ENCODE measurements at places on chromosomes 1 and 21.

DNA sequence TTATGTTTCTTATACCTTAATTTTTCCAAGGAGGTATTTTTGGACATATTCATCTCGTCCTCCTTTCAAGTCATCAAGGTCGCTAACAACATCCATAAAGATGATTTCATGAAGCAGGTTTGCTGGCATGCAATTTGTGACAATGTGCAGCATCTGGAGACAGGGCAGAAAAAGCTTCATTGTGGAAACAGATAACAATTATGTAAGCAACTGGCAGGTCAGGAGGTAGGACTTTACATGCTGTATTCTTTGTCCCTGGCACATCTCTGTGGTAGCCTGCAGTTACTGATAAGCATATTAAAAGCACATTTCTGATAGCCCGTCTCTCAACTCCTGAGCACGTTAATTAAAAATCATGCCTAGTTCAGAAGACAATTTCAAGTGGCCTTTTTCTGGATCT is 156.8 kb downstream of the LEPR start:
- no peak for DNase-seq

GRCh38 chr1:150320667-150320978 is 710 bp upstream of the PRPF3 start:
- DNase-seq = no peak

GRCh38 chr1:153556348-153556747 is 7.3 kb upstream of the S100A3 start:
- no peak for DNase-seq

DNA sequence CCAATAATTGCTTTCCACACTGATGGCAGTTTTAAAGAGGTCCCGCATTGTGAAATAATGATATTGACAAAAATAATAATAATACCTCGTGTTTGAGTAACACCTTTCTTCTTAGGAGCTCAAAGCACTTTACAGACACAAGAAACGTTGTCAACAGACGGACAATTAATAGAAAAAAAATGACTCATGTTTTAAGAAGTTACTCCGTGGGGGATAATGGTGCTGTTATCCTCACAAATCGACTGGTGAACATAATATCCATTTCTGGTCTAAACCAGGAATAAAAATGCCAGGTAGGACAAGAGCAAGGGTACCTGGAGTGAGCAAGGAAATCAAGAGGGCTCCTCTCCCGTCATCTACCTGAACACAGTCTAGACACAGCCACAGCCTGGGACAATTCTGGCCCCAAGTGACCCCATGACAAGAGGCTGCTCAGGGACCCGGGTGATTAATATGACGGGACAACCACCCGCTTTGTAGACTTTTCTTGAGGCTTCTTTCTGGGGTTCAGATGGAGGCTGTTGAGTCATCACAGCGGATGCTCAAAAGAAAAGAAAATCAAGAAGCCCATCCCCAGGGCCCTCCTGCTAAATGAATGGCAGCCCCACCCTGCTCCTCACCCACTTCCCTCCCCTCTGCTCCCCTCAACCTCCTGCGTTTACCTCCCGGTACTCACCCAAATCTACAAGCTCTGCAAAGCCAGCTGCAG is 146.2 kb upstream of the IRF2BP2 start:
- DNase-seq = no peak

DNA sequence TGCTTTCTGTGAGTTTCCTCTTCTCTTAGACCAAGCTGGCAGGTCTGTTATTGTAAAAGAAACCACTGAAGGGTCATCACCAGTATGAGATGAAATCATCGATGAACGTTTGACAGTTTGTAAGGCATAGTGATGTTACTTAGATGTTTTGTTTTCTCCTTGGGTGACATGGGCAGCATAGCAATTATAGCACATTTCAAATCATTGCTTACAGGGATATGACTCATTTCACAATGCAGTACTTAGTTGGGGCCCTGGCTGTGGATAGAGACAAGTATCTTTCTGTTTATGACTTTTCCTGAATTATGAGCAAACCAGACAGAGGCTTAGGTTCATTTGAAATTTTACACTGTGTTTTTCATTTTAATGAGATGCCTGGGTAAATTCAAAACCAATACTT is 313.0 kb downstream of the RWDD3 start:
- DNase-seq = no peak

GRCh38 chr1:210855440-210855839 is 278.5 kb downstream of the KCNH1 start:
- DNase-seq = no peak

- DNase-seq = no peak
Measured at GRCh38 chr1:226490426-226490809, 58.1 kb upstream of the STUM start.

DNA sequence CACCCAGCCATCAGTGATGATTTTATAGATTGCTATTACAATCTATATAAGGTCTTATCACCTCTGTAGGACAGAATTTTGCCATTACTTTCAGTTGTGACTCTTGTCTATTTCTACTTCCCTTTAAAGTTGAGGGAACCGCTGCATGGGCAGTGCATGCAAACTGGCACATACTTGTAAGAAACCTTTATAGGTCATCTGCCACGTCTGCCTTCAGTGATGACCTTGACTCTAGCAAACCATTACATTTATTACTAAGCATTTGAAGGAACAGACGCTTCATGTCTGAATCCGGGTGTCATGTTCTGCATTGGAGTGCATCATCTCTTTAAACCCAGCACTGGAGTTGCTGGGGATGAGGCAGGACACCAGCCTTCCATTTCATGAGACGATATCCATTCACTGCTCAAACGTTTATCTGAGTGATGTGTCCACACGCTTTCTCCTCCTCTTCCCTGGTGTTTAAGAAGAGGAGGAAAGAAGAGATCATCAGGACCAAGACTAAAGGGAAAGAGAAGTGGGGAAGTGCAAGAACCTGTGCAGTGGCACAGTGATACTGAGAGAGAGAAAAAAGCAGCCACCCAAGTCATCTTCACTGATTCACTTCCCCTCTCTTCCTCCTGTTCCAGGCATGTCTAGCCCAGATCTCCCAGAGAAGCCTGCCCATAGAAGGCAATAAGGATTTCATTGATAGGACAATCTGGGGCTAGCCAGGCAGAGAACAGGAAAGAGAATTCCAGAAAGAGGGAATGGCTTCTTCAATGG is 14.1 kb downstream of the CCSAP start:
- DNase-seq = no peak

- no peak for DNase-seq
Measured at GRCh38 chr1:21814981-21815582, 3.0 kb downstream of the LDLRAD2 start.

DNA sequence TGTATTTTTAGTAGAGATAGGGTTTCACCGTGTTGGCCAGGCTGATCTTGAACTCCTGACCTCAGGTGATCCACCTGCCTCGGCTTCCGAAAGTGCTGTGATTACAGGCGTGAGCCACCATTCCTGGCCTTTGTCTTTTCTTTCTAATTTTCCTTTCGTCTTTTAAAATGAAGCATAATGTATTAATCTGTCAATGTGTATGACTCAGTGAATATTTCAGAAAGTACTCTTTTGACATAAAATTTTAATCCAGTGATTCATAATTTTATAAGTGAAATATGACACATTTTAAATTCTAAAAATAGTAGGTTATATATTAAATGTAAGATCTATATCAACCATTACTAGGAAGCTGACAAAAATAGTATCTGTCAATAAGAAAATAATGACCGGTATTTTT is 1059.0 kb upstream of the PRMT6 start:
- DNase-seq = no peak

GRCh38 chr1:5949085-5949760 is 43.0 kb downstream of the NPHP4 start:
- DNase-seq = no peak

GRCh38 chr1:187032982-187033692 is 204.4 kb downstream of the PLA2G4A start:
- DNase-seq = no peak

GRCh38 chr1:21900766-21901472 is 36.2 kb downstream of the HSPG2 start:
- DNase-seq = peak; percentile 17

GRCh38 chr1:43482215-43482614 is 28.5 kb upstream of the HYI start:
- no peak for DNase-seq

DNA sequence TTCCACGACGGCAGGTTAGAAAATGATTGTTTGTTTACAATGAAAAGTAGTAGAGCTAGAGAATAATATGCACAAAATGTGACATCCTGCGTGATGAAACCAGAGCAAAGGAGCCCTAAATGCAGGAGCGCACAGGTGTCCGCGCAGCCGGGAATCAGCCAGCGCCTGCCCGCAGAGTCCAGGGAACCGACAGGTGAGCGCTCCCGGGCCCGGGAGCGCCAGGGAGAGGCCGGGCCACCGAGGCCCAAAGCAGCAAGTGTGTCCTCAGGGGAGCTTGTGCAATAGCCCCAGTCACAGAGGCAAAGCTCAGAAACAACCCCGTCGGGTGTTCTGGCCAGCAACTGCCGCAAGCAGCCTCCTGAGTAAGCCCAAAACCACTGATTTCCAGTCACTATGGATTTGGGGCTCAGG is 789 bp upstream of the GALE start:
- no peak for DNase-seq

GRCh38 chr1:150976401-150976821 is 1.8 kb upstream of the CERS2 start:
- DNase-seq = no peak

DNA sequence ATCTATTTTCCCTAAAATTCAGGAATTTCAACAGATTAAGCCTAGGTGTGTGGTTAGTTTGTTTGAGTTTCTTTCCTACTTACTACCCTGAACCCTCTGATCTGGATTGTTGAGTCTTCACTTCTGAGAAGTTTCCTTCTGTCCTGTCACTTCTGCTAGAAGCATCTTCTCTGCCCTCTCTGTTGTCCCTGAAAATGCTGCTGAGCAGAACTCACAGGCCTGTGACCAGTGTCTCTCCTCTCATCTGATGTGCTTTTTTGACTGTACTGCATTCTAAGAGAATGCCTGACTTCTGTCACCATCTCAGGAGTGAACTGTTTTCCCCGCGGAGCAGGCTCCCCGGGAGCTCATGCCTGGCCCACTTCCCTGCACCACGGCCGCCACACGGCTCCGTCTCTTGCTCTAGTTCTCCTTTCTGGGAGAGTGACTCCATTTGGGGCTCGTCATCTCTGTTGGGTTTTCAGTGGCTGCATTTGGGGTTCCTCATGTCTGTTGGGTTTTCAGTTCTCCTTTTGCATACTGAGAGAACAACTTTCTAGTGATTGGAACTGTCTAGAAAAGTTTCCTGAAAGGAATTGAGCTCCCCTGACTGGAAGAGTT is 77.9 kb downstream of the POFUT2 start:
- DNase-seq = no peak

- DNase-seq = peak; percentile 66
Measured at GRCh38 chr1:3795453-3796214, 664 bp downstream of the LRRC47 start.

GRCh38 chr1:205304695-205305070 is 16.9 kb downstream of the NUAK2 start:
- DNase-seq = no peak

DNA sequence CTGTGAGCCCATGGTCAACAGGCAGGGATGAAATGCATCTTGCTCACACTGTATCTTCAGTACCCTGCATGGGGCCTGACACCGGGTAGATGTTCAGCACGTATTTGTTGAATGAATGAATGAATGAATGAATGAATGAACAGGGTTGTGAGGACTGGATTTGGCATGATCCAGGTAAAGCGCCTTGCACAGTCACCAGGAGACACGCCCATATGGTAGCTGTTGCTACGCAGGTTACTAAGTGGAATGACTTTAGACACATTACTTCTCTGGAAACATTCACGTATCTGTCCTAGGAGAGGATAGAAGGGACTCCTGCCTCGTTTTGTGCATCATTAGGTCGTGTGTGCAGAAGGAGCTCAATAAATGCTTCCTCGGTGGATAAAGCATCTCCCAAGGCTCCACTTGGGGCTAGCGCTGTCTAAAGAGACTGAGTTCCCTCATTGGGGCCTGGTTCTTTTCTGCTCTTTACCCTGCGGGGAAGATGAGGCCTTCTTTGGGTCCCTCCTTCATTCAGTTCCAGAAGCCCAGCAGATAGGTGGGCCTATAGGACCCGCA is 54.2 kb downstream of the NDUFS5 start:
- no peak for DNase-seq

Data from Right ventricle myocardium inferior (tissue), 1 donor.